ENCODE measurements at places on chromosomes 6 and 20.

DNA sequence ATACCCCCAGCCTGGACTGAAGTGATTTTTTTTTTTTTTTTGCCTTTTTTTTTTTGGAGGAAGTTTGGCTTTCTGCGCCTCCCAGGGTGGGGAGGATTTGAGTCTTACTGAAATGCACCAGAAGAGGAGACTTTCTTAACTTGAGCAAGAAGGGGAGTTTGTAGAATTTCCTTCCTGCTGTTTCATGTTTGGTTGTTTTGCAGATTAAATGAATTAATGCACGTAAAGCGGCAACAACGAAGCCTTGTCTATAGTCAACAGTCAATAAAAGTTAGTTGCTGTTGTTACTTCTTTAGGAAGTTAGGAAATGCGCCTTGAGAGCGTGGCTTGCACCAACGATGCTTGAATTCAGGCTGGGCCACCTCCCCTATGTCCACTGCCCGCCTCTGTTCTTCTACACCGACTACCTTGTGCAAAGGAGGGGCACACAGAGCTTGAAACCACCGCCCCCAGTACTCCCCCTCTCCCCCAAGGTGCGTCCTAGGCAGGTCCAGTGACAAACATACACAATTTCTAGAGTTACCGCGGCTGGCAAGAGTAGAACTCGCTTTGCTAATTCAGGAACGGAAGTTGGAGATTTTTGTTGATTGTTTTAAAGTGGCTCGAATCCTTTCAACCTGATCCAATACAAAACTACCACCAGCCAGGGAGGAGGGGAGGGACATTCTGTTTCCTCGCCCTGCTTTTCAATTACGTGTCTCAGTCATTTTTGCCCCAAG lies 830 bp upstream of the CYP24A1 start:
- no peak for DNase-seq

DNA sequence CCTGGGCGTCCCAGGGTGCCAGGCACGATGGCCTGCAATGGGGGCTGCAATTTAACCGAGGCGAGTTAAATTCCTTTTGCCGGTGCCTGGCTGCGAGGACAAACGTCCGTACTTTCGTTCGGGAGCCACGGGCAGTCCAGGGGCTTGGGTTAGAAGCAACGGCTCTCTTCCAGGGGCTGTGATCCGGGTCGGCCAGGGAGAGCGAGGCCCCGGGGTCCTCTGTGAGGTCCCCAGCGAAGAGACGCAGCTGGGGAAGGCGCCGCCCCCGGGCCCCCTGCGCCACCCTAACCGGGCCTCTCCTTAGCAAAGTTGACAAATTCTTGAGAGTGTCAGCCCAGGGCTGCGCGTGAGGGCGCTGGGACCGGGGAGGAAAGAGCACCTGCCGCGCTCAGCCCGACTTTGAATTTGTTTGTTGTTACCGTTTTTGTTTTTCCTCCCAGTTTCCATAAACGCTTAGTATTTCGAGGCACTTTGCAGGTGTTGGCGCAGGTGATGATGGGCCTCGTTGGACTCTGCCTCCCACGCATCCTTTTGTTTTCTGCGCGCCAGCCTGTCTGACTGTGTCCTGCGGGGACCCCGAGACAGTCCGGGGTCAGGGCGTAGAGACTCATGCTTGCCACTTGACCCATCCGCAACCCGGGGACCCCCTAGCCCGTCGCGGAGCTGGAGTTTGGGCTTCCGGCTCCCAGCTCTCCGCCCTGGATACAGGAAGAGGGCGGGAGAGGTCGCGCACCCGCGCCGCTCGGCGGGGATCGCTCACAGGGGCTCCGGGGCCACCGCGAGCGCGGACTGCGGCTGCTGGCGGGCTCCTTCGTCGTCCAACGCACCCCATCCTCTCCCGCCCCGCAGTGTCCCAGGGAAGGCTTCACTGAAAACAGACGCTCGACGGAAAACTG lies 5.8 kb downstream of the OLIG3 start:
- peak; percentile 8 for DNase-seq

GRCh38 chr20:19761841-19762240 lies 3.8 kb downstream of the RIN2 start:
- no peak for DNase-seq

DNA sequence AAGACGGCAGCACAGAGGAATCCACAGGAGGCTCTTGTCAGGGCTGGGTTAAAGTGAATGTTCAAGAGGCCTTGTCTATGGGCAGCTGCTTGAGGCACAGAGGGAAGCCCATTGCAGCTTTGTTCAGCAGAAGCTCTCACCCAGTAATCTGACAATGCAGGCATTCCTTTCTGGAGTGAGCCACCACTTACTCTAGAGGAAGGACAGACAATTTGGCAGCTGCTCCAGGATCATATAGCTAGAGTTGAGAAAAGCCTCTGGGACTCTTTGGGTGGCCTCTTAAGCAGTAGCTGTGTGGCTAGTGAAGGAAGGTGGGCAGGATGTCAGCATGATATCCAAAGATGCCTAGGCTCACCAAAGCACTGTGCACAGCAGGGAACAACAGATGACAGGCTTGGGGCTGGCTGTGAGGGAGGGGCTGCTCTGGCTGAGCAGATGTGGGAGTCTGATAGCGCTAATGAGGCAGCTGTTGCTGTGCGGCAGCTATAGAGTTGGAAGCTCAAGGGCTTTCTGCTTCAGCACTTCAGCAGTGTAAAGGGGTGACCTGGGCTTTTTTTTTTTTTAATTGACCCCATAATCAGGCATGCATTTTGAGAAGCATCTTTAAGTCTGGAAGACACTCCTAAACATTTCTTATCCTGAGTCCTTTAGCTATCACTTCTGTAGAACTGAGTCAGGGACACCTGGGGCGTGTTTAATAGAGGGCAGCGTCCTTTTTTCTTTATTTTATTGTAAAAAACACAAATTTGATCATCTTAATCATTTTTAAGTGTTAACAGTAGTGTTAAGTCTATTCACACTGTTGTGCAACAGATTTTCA lies 27.2 kb downstream of the CMTR1 start:
- DNase-seq: no peak

- no peak for DNase-seq
Observed at GRCh38 chr20:35063168-35063567, 29.4 kb downstream of the TRPC4AP start.

GRCh38 chr6:32167761-32168262 lies 3.4 kb downstream of the EGFL8 start:
- no peak for DNase-seq

DNA sequence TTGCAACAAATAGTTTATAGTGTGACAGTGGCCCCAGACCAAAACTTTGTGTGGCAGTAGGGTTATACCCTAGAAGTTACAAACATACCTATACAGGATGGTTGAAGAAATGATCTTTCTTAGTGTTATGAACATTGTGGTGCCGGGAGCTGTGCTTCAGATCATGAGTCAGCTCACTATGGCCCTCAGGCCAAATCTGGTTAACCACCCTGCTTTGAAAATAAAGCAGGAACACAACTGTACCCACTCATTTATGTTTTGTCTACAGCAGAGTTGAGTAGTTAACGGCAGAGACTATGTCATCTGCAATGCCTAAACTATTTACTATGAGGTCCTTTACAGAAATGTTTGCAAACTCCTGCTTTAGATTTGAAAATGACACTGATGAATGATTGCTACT lies 24.3 kb downstream of the AKAP7 start:
- DNase-seq: no peak

DNA sequence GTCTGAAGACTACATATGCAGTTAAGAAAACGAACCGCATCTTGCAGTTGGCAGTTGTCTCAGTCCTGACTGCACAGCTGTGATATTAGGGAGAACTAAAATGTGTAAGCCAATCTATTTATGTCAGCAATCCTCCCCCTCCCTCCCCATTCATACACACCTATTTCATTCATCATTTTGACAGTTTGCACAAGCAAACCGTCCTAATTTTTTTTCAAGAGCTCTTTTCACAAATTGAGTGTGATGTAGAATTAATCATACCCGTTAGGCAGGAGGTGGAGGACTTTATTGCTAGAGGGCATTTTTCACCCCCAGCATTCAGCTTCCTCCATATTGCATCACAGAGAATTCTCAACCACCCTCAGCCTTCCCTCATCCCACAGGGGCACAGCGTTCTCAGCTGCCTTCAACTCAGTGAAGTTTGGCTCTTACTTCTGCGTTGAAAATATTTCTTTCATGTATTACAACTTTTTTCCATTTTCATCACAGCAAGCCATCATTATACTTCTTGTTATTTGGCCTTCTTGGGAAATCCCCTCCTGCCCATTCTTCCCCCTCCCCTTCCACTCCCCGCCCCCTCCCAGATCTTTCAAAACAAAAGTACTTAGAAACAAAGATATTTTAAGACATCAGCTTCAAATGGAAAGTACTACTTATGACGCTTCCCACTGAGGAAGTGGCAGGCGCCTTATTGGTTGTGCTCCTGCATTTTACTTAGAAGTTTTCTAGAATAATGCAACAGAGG lies 37.5 kb downstream of the NOX3 start:
- DNase-seq: peak; percentile 49

GRCh38 chr20:5612581-5613301 lies 137.5 kb upstream of the SHLD1 start:
- DNase-seq: peak; percentile 31

DNA sequence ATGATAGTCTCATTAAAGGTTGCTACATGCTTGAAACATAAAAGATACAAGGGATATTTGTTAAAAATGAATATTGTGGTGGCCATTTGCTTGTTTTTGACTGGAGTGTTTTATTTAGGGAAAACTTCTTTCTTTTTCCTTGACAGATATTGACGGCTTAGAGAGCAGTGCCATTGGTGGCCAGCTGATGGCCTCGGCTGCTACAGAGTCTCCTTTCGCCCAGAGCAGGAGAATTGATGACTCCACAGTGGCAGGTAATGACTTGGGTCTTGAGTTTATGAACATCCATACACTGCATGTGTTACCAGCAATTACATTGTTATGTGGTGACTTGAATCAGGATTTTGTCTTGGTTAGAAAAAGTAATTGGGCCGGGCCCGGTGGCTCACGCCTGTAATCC lies 67.5 kb upstream of the PBOV1 start:
- no peak for DNase-seq

- peak; percentile 62 for DNase-seq
Observed at GRCh38 chr20:51156041-51156982, 133.4 kb upstream of the KCNG1 start.

DNA sequence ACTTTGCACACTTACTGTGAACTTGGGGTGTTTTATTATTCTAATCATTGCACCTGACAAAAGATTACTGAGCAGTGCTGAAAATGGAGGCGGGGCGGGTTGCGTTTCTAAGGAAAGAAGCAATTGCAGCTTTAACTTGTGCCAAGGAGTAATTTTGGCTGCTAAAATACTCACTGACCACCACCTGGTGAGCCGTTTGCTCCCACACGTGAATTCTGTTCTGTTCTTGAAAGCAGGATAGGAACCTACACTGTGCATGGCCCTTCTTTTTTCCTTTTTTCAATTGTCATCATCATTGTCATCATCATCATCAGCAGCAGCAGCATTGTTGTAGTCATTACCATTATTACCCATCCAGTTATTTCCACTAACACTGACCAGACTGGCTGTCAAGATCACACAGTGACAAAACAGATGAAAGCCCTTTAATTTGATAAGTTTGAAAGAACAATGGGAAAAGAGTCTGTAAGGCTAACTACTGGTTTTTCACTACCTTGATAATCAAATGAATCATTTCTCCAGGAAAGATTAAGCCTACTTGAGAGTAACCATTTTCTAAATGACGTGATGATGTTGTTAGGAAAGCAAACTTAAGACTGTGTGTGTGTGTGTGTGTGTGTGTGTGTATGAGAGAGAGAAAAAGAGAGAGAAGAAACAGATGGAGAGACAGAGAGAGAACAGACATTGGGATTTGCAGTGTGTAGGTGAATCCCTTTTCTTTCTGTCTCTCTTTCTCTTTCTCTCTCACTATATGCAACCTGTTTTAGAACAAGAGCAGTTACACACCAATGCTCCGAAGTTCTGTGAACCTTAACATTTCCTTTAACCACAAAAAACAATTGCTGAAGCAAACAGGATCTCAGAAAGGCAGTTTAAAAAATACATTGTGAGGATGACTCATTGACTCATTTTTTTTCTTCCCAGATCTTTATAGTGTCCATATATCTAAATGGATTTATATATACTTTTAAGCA lies 3.8 kb downstream of the RIPOR2 start:
- DNase-seq: no peak

All from right lung (tissue), 10 donors.